Memory B cell (primary cell): ENCODE measurements at places on chromosomes 13 and 19.
A peak's percentile ranks its signal among the peaks of the same experiment; 100 is the strongest.

DNA sequence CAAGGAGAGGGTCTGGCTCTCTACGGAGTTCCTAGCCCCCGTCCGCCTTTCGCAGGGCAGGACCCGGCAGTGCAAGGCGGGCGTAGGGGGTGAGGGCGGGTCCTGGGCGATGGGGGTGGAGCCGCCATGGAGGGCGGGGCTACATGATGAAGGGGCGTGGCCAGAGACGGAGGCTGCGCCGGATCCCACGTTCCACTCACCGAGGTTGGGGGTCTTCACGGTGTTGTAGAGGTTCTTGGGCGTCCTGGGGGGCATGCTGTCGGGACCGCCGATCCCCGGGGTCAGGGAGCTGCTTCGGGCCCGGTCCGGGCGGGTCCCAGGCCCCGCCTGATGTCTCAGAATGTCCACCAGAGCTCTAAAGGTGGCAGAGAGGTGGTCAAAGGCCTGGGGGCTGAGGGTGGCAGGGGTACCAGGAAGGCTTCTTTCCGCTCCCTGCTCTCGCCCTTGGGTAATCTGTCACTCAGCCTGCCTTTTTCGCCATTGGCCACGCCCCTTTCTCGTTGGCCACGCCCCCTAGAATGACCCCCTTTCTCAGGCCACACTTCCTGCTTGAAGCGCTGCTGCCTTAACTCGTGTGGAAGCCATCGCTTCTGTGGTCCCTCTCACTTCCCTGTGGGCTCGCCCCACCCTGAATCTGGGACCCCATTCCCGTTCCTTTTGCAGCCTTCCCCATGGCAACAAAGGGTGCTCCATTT is 2.5 kb downstream of the SHISA7 start:
- DNase-seq: no peak

DNA sequence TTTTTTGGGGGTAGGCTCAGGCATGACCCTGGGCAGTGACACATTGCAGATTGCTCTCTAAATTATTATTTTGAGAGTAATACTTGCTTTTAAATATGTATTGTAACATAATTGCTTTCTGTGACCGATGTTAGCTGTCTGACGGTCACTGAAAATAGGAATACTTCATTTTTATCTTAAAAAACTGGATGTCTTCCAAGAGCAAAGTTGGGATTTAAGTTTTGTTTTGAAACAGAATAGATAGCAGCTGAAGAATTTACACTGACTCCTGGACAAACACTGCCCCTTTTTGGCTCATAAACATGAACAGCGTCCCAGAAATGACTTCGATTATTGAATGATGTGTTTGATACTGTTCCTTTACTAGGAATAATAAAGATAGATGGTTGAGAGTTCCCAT is 535.9 kb downstream of the GPC5 start:
- no peak for DNase-seq

- no peak for DNase-seq
Observed at GRCh38 chr19:29191005-29191404, 21.9 kb downstream of the UQCRFS1 start.

- no peak for DNase-seq
Observed at GRCh38 chr19:20078581-20079031, 806 bp downstream of the ZNF90 start.

GRCh38 chr19:7871437-7872305 is 2.5 kb downstream of the PRR36 start:
- DNase-seq: peak; percentile 73

DNA sequence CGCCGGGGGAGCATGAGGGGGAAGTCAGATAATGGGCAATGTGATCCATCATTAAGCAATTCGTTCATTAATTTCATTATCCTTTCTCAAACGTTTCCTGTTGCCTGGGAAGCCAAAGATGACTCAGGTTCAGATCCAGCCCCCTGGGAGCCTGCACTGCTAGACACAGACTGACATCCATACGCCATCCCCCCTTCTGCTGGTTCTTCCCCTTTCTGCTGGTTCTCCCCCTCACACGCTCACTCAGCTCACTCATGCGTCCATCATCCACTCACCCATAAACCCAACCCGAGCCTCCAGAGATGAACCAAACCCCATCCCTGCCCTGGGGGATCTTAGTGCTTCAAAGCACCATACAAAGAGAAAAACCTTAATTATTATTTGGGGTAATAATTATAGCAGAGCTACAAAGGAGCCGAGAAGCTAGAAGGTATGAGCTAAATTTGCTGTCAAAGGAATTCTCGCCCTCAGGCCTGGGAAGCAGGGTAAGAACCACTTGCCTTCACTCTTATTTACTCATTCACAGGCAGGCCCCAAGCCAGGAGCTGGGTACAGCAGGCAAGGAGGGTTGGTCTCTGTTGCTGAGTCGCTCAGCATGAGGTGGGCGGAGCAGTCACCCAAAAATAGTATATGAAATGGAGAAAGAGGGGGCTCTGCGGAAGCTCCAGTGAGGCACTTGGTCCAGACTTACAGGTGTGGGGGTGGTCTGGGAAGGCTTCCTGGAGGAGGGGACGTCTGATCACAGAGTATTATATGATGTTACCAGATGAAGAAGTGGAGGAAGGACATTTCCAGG is 7.0 kb upstream of the ZNF444 start:
- DNase-seq: peak; percentile 37

GRCh38 chr19:13998426-13998825 is 7.7 kb downstream of the RFX1 start:
- no peak for DNase-seq

DNA sequence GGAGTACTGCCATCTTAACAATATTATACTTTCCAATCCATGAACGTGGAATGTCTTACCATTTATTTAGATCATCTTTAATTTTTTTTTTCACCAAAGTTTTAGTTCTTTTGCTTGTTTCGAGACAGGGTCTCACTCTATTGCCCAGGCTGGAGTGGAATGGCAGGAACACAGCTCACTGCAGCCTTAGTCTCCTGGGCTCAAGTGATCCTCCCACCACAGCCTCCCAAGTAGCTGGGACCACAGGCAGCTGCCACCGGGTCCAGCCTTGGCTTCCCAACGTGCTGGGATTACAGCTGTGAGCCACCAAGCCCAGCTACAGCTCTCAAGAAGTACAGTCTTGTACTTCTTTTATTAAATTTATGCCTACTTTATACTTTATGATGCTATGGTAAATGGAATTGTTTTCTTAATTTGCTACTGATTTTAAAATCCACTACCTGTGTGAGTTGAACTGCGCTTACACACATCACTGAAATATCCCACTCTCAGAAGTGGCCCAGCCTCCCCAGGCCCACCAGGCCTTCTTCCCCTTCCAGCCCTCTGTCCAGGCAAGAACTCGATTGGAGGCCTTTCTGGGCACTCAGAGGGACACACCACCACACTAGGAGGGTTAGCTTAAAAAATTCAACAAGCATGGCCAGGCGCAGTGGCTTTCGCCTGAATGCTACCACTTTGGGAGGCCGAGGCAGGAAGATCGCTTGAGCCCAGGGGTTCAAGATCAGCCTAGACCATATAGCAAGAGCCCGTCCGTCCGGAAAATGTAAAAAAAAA is 1.0 kb upstream of the PGLS start:
- no peak for DNase-seq

GRCh38 chr13:33236021-33236420 is 49.5 kb downstream of the STARD13 start:
- no peak for DNase-seq

GRCh38 chr13:113125506-113126264 is 3.1 kb downstream of the F10 start:
- DNase-seq: no peak

- DNase-seq: no peak
Observed at GRCh38 chr19:47102346-47103060, 11.1 kb downstream of the ZC3H4 start.

GRCh38 chr13:31793246-31793645 is 53.9 kb downstream of the RXFP2 start:
- no peak for DNase-seq

- no peak for DNase-seq
Observed at GRCh38 chr19:15114153-15114540, 6.9 kb downstream of the SYDE1 start.

DNA sequence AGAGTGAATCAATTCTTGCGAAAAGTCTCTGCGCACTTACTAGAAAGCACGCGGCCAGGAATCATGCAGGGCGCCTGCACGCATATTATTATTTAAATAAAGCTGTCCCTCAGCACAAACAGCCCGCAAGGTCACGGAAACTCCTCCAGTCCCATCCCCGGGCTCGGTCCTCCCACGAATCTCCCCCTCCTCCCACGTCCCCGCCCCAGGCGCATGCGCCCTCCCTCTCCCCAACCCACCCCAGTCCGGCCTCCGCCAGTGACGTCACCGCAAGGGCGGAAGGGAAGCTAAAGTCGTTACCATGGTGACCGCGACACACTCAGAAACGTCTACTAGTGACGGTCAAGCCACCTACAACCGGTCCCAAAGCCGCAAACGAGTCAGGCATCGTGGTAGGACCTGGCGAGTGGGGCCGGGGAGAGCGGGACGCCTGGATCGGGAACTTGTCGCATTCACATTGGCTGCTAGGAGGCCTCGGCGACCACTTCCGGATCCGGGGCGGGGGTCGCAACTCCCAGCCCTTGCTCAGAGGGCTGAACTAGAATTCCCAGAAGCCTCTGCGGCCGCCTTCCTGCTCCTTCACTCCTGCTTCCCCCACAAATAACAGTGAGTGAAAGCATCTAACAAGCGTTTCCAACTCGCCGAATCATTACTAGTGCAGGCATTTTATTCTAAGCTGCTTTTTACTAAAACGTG is at the start of gene ZSCAN5A:
TSS of gene ZSCAN5A (minus strand) at position 459 of the 696 bp plus-strand sequence. CDS start 89,793 bp downstream, outside the sequence.
- DNase-seq: peak; percentile 99

- DNase-seq: no peak
Observed at GRCh38 chr19:3679138-3679537, 21.1 kb downstream of the PIP5K1C start.

DNA sequence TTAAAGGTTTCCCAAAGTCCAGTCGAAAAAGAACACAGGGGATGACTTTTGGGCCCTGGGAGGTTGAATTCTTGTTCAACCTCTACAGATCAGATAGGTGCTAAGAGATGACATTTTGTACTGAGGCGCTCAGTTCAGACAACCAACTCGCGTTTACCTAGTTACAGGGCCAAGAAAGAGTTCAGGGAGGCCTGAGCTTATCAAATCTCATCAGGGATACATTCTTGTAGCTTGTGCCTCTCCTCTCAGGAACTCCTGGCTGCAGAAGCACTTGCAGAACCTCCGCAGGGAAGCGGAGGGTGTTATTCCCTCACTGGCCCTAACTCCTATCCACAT is 825 bp downstream of the ZNF776 start:
- DNase-seq: no peak

- DNase-seq: no peak
Observed at GRCh38 chr13:110359840-110360301, 52.8 kb downstream of the COL4A2 start.

GRCh38 chr13:18936104-18936503 is 245.5 kb downstream of the TUBA3C start:
- no peak for DNase-seq

GRCh38 chr19:19432732-19433131 is 27.3 kb downstream of the GATAD2A start:
- DNase-seq: no peak

DNA sequence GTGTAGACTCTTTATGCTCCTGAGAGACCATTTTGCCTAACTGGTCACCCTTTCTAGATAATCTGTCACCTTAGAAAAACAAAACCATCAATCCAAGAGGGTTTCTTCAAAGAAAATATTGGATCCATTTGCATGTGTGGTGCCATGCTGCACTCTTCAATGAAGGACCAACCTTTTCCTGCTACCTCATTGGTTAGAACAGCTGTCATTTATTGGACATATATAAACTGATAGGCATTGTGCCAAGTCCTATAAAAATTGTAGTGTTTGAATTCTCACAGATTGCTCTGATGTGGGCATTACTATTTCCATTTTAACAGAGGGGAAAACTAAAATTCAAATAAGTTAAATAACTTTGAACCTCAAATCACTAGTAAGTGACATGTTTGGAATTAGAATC is 333.2 kb downstream of the MYO16 start:
- no peak for DNase-seq

- no peak for DNase-seq
Observed at GRCh38 chr13:20993211-20993610, 68.2 kb downstream of the LATS2 start.

DNA sequence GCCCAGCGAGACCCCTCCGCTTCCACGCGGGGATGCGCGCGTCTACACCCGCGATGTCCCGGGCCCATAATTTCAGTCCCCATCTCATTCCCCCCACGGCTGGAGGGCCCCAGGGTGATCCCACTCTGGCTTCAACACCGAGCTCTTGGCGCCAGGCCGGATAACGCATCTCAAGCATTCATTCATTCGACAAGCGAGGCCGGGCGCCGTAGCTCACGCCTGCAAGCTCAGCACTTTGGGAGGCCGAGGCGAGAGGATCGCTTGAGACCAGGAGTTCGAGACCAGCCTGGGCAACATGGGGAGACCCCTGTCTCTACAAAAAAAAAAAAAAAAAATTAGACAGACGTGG is 5.9 kb downstream of the ANGPTL6 start:
- DNase-seq: no peak

GRCh38 chr19:43408043-43408442 is 6.6 kb upstream of the TEX101 start:
- no peak for DNase-seq

GRCh38 chr19:19538785-19539166 is 711 bp downstream of the CILP2 start:
- DNase-seq: no peak

DNA sequence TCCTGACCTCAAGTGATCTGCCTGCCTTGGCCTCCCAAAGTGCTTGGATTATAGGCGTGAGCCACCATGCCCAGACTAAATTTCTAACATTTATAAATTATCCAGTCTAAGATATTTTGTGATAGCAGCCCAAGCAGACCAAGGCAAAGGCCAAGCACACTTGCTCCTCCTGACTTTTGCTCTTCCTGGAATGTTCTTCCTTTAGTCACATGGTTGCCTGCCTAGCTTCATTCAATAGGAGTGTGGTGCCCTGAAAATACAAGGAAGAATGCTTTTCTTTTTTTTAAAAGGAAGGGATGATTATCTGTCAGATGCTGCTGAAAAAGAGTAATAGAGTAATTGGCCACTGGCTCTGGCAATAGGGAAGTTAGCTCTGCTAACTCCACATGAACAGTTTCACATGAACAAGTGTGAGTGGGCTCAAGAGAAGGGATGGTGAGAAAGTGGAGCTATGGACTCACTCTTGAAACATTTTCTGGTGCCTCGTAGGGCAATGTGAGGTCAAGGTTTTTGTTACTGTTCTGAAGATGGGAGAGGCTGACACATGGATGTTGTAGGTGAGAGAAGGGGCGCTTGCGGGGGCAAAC is 47.1 kb downstream of the USPL1 start:
- no peak for DNase-seq

DNA sequence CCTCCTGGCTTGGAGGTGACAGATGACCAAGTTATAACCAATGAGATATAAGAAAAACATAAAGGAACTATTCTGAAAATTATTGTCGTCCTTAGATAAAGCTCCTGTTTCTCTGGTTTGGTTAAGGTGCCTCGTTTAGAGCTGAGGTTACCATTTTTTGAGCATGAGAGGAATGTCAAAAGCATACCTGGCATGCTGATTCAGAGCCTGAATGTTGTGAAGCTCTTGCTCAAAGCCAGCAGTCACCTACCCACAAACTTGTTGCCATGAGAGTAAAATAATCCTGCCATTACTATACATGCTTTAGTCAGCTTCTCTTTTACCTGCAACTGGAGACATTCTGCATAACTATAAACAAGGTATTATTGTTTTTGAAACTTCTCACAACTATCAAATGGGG is 1116.2 kb downstream of the DIAPH3 start:
- no peak for DNase-seq

GRCh38 chr19:48830088-48830487 is 6.2 kb downstream of the HSD17B14 start:
- no peak for DNase-seq

- DNase-seq: no peak
Observed at GRCh38 chr13:98921786-98922185, 56.1 kb downstream of the DOCK9 start.
